ENCODE measurements at places on chromosomes 4 and X.

DNA sequence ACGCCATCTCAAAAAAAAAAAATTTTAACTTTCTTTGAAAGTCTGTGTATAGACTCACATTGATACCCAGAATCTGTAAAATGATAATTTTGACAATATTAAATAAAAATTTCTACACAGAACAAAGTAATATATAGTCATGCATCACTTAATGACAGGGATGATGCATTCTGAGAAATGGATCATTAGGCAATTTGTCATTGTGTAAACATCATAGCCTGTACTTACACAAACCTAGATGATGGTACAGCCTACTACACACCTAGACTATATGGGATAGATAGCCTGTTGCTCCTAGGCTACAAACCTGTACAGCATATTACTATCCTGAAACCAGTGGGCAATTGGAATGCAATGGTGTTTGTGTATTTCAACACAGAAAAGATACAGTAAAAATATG is 107.7 kb downstream of the BLTP1 start:
- DNase-seq, result no peak

GRCh38 chr4:187268940-187269339 is 545.3 kb upstream of the FAT1 start:
- DNase-seq, result no peak

DNA sequence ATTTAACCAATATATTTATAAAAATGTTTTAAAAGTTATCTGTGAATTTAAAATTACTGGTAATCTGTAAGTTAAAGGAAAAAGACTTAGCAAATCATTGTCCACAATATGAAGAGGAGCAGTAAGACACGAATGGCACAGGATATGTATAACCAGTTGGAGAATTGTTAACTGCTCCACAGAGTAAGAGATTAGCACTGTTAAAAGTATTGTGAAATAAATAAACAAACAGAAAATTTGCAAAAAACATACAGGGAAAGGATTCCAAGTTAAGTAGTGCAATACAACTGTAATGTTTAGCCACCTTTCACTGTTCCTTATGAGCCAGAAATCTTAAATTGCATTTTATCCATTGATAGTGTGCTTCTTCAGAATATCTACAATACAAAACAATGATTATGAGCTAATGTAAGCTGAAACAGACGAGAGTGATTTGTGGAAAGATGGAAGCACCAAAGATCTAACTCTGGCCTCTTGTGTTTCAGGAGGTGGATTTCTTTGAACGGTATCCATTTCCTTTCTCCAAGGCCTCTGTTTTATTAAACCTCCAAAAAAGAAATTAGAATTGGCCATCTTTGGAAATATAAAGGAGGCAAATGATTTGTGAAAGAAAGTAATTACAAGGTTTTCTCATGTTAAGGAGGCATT is 188.4 kb downstream of the UNC5C start:
- no peak for DNase-seq

GRCh38 chrX:103791228-103791627 is 14.6 kb downstream of the PLP1 start:
- no peak for DNase-seq

GRCh38 chr4:1356181-1356998 is 9.4 kb downstream of the UVSSA start:
- DNase-seq, result peak; percentile 64

- no peak for DNase-seq
These were observed 9.5 kb downstream of the IGSF1 start for GRCh38 chrX:131279617-131280016.

- no peak for DNase-seq
These were observed 225.3 kb downstream of the STK32B start for GRCh38 chr4:5276475-5277075.

DNA sequence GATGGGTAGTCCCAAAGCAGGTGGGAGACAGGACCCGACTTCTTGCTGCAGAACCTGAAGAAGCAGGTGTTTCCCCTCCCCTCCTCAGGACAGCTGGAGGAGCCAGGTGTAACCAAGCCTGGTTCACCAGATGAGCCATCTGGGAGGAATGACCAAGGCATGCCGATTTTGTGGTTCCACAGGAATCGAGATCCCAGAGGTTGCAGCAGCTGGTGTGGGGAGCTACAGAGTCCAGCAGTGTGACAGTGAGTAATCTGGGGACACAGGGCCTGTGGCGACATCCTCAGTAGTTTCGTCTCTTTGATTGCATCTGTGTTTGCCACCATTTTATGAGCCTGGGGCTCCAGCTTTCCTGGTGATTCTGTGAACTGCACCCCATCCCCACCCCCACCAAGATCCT is 2.6 kb upstream of the NDP start:
- DNase-seq, result no peak

- no peak for DNase-seq
These were observed 44.3 kb downstream of the NYX start for GRCh38 chrX:41491267-41492004.

DNA sequence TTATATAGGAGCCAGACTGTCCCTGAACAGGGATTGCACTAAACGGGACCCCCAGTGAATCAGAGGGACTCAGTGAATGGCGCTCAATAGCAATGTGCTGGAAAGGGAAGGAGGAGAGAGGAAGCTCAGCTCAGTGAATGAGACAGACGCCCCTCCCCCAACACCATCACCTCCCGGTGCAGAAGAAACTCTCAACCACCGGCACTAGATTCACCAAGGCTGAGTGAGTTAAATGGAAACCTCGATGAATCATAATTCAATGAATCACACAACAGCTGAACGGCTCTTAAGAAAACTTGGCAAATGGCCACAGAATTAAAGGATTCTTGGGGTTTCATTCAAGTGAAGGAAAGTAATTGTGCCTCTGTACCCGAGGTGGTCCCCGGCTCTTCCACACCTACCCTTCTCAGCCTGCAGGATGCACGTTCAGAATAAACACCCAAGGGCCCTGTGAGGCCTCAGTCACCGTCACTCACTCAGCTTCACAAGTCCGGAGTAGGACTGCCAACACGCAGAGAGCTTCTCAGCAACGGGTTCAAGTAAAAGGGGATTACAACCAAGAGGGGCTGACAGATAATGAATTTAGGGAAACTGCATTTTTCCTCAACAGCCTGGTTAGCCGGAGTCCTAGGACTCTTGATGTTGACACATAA is 29.3 kb downstream of the CRMP1 start:
- DNase-seq, result no peak

All from T47D (cell line).